ENCODE measurements at places on chromosomes 16 and 17. TPM values are rescaled to one million over a fixed set of nuclear protein-coding genes. Genes with fewer than 3 reads are reported as not detected.

The RAPGEFL1 gene
- 23.8 TPM for total RNA-seq

The CASKIN1 gene
- total RNA-seq = 41.3 TPM

The PPP1R1B gene
- 23.5 TPM for total RNA-seq

The DNAH9 gene
- total RNA-seq = 12.9 TPM

The SULT1A2 gene
- total RNA-seq = 0.69 TPM

The MRPS23 gene
- total RNA-seq = 27.7 TPM

The NEUROD2 gene
- total RNA-seq = 0.46 TPM

The C16orf46 gene
- 10.1 TPM for total RNA-seq

The TPSB2 gene
- total RNA-seq = 0.46 TPM

The AGRP gene
- not detected for total RNA-seq
